ENCODE measurements at places on chromosomes 5 and 9.

DNA sequence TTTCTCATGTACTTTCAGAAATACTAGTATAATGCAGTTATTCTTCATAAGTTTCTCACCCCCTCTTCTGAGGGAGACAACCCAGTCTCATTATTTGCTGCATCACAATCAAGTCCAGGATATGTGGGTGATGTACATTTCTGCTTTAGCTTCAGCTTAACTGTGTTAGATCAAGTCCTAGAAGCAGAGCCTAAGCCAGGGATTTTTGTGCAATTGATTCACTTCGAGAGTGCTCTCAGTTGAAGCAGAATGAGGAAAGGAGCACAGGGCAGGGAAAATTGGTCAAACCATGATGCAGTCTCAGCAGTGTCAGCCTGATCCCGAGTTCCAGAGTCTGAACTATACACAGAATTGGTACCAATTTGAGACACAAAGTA, 15.1 kb downstream of the HNRNPK start:
- DNase-seq: no peak

DNA sequence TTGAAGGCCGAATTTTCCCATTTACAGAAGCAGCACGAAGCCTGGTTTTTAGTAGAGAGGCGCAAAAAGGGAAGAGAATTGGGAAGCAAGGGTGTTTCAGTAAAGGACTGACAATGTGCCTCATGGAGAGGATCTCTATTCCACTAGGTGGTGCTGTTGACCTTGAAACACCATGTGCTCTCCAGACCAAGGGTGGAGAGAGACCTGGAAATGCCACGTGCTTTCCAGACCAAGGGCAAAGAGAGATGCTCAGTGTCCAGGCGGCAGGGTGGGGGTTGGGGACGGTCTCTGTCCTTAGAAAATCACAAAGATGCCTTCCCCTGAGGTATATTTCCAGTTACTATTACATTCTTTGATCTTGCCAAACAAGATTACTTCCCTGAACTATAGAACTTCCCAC, 425.3 kb downstream of the CSNK1G3 start:
- no peak for DNase-seq

- DNase-seq: peak; percentile 32
These were observed 507.8 kb downstream of the MAT2B start for GRCh38 chr5:164013077-164013670.

DNA sequence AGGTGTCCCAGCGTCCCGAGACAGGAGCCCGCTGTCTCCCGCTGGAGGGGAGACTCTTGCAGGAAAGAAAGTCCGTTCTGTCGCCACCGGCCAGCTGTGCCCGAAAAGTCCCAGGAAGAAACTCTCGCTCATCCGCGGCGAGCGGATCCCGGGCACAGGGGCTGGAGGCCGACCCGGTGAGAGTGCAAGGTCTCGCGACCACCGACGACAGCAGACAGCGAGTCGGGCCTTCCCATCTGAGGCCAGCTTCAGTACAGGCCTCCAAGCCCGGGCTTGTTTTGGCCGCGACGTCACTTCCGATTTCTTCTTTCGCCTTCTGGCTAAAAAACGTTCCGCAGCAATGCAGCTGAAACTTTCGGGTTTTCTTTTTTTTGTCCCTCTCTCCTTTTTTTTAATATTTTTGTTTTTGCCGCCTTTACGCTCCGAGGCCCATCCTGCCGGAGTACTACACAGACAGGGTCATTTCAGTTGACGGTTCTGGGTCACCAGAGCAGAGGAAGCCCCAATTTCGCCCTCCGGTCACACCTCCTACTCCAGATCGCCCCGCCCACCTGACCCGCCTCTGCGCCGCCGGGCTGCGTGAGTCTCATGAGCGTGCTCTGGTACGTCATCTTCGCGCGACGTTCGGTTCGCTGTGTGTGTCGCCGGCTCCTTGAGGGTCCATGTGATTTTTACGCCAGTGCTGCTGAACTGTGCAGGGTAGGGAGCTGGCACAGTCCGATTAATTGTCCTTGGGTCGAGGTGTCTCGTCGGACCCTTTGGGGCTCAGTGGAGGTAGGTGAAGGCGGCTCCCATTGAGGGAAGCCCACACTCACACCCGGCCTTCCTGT, at the start of the genes ANKRA2 and UTP15:
Gene ANKRA2 (minus strand): TSS at position 501 of the 830 bp plus-strand sequence. CDS start 2,758 bp downstream, outside the sequence.
Gene UTP15 (plus strand): TSS at position 605 of the 830 bp plus-strand sequence. CDS start 1,602 bp downstream, outside the sequence.
- DNase-seq: peak; percentile 99

DNA sequence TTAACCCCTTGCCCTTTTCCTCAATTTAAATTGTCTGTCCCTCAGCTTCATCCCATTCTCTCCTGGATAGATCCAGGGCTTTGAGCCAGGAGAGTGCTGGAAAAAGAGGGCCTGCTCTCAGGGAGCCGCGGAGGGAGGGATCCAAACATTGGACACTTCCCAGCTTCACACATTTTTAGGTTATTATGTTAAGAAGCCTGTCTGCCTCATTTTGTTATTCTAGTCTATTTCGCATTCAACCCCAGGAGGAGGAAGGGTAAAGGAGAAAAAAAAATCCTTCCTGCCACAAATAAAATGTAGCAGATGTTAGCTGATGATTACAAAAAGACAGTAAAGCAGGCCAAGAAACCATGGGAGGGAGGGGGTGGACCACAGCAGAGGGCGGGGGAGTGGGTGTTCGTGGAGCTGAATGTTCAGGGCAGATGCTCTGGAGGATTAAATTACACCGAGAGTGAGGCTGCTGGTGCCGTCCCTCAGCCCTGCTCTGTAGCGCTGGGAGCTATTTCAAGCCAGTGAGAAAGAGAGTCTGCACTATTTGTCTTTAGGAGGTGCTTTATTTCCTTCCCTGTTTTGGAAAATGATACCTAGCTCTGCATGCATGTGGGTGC, 60.6 kb upstream of the ZFR start:
- no peak for DNase-seq

GRCh38 chr5:131998431-131999040, 12.9 kb downstream of the ACSL6 start:
- DNase-seq: no peak

- DNase-seq: no peak
These were observed 17.4 kb downstream of the ZBTB43 start for GRCh38 chr9:126822278-126822677.

DNA sequence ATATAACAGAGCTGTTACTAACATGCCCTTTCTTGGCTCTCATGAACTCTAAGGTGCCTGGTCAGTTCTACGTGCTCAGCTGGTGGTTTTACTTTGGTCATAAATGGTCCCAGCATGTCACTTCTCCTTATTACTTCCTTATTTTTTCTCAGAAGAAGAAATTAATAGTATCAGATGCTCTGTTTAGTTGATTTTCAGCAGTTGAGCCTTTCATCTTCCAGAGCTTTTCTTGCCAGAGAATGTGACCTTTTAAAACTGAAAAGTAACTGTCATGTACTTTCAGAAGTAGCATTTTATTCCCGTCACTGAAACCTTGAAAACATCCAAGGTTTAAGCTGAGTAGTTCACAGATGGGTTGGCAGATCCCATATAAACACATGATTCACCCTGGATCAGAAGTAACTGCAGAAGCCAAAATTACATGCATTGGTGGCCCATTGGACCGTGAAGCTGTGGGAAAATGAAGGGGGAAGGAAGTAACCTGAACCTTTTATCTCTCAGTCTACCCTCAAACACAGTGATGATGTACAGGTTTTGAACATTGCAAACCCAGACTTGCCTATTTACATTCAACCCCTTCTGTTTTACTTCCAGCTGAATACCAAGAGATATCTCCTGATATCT, 50.5 kb downstream of the HACD4 start:
- DNase-seq: no peak

DNA sequence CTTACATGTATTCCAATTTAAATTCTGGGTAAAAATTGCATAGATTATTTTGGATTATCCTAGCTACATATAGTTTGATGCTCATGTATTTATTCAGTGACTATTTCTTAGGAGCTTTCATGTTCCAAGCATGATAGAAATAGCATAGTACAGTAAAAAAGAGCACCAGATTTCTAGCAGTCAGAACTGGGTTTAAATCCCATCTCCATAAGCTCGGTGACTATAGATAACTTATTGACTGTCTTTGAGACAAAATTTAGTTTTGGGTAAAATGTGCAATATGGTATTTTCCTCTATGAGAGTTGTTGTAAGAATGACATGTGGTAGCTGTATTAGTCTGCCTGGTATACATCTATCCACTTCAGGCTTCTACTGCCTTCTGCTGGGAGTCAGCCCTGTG, 889.6 kb downstream of the DTWD2 start:
- no peak for DNase-seq

- no peak for DNase-seq
These were observed 96.6 kb downstream of the VCAN start for GRCh38 chr5:83568186-83568585.

- DNase-seq: no peak
These were observed 25.5 kb downstream of the OTULINL start for GRCh38 chr5:14607104-14607503.

DNA sequence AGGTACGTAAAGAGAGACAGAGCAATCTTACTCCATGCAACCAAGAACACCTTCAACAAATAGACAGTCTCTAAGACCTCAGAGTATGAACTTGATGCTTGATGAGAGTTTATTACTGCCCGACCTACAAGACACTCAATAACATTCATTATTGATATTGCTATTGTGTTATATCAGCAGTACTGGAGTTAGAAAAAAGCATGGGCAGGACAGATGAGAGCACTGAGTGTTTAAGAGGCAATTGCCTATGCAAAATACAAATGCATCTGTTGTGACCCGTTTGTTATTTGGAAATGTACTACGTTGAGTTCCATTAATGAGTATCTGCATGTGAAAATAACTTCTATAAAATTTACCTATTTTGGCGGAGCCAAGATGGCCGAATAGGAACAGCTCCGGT, 8.1 kb upstream of the MARCOL start:
- no peak for DNase-seq

- DNase-seq: no peak
These were observed 3.7 kb downstream of the SLC31A2 start for GRCh38 chr9:113154471-113154870.

DNA sequence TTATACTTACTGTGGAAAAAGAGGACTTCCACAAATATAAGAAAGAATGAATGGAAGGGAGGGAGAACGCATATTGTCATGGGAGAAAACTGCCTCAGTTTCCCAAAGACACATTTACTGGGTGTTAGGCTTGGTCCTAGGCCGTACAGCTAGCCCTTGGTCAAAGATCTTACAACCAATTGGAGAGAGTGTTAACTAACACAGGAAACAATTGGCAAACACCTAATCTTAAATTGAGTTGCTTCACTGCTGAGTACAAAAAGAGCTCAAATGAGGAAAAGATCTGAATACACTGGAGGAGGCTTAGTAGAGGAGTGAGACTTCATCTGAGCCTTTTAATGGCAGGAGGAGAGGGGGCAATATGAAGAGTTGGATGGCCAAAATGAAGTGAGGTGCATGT, 161.7 kb downstream of the GLIS3 start:
- no peak for DNase-seq

- no peak for DNase-seq
These were observed 24.6 kb downstream of the TTF1 start for GRCh38 chr9:132381966-132382541.

- DNase-seq: no peak
These were observed 10.9 kb upstream of the CARNMT1 start for GRCh38 chr9:75039009-75039408.

GRCh38 chr5:39543335-39543734, 118.6 kb upstream of the DAB2 start:
- DNase-seq: no peak

DNA sequence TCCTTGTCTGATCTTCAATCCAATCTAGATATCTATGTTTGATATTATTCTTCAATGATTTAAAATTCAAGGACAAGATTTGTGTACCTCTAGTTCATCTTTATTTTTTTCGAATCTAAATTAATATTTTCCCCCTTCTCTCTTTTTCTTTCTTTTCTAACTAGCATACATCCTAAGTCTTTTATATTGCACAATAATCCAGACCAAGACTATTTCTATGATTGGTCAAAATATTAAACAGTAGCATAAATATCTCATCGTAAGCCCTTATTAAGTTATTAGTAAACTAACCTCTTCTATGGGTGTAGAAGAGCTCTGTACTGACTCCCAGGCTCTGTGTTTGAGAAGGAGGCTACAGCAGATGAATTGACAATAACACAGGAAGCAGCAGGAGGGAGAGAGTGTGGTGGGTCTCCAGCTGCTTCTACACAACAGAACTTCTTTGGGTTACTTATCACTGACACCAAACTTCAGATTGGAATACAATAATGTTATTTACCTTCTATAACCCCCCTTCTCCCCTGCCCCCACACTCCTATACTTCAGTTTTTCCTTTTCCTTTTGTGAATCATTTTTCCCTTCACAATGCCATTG, 11.9 kb upstream of the PLCXD3 start:
- no peak for DNase-seq

GRCh38 chr5:44983006-44983405, 174.3 kb downstream of the MRPS30 start:
- no peak for DNase-seq

DNA sequence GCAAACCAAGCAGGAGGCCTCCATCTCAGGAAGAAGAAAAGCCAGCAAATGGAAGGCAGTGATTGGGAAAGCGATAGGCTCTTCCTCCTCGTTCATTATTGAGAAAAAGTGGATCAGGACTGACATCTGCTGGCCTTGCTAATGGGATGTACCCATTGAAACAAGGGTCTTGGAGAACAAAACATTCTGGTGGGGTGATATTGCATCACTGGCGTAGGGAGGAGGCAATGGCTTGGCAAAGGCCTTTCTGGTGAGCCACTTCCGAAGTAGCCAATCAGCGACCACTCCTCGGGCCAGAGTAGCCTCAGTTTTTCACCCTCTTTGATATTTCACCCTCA, 86.7 kb upstream of the NFIB start:
- DNase-seq: no peak

- DNase-seq: no peak
These were observed 2.6 kb upstream of the SQSTM1 start for GRCh38 chr5:179817890-179818745.

GRCh38 chr5:129163810-129164378, 69.3 kb downstream of the ISOC1 start:
- no peak for DNase-seq

GRCh38 chr9:35918780-35919179, 9.5 kb downstream of the SPAAR start:
- DNase-seq: no peak

DNA sequence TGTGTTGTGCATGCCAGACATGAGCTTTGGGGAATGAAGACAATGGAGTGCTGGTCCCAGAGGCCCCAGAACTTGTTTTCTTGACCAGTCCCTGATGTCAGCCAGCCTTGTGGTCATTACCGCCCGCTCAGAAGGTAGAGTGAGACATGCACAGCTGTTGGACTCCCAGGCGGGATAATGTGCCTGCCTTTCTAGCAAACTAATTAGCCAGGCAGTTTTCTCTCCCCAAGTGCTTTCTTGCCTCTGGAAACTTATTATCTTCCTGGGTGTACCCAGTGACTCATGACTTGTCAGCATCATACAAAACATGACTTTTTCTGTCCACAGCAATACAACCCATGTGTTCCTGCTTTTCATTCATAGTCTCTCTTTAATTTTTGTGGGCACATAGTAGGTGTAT, 131.1 kb downstream of the RMI1 start:
- DNase-seq: no peak

Data from T-cell (primary cell).